HT1080 (cell line): ENCODE measurements at places on chromosomes 11 and 22.

GRCh38 chr22:43883012-43883661 lies 8.7 kb downstream of the PNPLA5 start:
- DNase-seq, result peak; percentile 83

DNA sequence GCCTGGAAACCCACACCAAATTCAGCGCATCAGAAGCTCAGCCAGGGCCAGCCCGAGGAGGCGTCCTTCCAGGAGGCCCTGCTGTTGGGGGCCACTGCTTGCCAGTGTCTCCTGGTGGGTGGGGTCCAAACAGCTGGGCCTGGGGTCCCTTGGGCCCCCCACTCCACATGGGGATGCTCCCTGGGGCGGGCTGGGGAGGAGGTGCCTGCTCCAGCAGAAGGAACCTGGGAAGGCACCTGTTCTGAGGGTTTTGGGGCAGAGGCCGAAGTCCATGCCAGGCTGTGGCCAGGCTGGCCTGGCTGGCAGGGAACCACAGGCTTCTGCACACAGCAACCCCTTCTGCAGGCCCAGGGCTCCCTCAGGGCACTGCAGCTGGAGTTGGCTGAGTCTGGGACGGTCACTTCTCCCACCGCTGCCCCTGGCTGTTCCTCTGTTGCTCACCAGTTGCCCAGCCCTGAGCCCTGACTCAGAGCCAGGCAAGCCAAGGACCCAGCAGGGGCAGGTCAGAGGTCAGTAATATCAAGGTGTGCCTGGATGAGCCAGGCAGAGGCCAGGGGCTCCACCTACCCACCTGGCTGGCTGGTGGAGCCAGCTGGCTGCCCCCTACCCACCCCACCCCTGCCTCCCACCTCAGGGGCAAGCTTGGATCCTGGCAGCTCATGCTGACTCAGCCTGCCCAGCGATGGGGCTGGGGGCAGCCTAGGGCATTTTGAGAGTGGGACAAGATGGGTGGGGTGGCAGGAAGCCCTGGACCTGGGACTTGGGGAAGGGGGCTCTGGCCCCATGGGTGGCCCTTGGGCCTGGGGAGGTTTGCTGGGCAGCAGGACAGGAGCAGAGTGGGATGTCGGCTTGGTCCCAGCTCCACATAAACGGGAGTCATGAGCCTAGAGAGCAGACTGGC lies 12.0 kb upstream of the PHLDA2 start:
- DNase-seq, result peak; percentile 50

- no peak for DNase-seq
Measured at GRCh38 chr11:129281471-129282415, 89.6 kb upstream of the ARHGAP32 start.

DNA sequence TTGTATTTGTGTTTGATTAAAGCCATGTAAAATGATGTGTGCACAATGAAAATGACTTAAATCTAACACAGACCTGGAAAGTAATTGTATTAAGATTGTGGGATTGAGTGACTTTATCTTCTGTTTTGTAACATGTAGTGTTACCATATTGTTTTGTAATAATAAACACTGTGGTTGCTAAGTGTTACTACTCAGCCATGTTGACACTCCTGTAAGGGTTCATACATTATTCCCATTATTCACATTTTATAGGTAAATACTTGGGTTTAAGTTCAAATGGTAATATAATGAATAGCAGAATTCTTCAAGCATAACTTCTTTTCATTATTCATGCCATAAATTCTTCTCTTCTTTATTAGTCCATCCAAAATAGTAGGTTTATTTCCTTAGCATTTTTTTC lies 69.0 kb downstream of the ZC3H12C start:
- DNase-seq, result no peak

DNA sequence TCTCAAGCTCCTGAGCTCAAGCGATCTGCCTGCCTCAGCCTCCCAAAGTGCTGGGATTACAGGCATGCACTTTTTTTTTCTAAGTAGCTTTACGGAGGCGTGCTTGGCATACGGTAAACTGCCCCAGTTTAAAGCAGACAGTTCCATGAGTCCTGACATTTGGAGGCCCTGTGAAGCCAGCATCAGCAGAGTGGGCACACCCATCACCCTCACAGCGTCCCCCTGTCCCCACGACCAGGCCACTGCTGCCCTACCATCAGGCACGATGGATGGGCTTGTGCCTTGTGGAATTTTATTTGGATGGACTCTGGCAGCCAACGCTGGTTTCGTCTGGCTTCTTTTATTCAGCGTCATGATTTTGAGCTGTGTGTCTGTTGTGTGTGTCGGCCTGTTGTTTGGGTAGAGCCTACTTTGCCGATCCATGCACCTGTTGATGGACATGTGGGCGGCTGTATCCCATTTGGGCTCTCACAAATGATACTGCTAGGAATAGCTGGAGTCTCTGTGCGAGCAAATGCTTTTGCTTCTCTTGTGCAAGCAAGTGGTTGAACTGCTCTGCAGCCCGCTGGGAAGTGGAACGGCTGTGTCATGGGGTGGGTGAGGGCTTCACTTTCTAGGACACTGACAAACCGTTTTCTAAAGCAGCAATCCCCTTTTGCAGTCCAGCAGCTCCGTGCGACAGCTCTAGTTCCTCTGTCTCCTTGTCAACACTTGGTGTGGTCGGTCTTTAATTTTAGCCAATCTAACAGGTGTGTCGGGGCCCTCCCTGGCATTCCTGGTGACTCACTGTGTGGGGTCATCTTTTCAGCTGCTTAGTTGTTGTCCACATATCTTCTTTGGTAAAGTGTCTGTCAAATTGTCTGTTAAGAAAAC lies 23.8 kb downstream of the KCNQ1 start:
- no peak for DNase-seq

- DNase-seq, result no peak
Measured at GRCh38 chr11:128483211-128483788, 104.1 kb downstream of the ETS1 start.

DNA sequence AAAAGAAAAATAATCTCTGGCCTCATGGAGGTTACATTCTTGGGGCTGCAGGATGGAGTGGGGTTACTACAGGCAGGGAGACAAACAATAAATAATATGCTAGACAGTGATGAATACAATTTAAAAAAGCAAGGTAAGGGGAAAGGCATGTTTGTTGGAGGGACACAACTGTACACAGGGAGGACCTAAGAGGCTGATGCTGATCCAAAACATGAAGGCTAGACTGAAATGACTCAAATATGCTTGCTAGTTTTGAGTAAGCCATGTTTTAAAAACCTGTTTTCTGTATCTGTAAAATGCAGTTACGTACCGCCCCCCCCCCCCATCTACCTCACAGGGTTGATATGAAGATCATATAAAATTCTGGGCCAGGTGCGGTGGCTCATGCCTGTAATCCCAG lies 44.0 kb downstream of the EIF4ENIF1 start:
- DNase-seq, result no peak

DNA sequence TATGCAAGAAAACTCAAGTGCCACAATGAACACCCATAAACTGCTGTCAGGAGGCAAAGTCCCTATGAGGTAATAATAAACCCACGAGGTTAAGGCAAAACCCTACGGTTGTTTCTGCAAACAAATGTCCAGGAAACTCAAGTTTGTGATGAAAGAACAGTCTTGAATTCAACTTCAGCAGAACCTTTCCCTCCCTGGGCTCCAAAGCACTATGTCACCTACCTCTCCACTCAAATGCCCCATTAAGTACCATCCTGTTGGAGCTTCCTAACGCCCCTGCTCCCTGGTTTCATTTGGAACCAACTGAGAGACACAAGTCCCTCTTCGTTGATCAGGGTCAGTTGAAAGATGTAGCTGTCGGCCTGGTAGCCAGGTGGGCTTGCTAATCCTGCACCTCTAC lies 2.6 kb upstream of the C11orf91 start:
- DNase-seq, result no peak

DNA sequence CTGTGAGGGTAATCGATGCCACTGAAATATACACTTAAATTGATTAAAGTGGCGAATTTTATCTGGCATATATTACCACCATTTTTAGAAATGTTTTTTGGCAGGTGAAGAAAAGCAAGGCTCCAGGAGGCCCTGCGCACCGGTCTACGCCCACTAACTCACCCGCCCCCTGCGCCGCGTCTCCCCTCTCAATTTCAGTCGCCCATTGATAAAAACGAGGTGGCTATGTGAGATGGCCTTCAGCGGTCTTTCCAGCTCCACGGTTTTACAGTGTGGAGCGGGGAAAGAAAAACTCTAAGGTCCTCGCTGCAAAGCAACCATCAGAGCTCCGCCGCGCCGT lies 602 bp upstream of the AQP11 start:
- no peak for DNase-seq

DNA sequence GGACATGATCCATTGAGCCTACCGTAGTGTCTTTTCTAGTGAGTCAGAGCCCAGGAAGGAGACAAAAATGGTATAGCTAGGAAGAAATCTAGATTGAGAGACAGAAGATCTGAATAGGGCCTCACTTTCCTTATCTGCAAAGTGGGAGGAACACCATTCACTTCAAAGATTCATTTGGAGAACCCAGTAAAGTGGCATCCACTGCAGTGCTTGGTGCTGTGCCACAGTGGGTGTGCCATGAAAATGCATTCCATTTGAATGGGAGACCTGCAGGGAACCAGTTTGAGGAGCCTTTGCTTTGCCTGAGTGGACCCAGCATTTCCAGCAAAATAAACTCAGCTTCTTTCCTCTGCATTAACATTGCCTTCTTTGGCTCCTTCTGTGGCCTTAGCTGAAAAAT lies 470.5 kb upstream of the CADM1 start:
- no peak for DNase-seq

- no peak for DNase-seq
Measured at GRCh38 chr11:44966694-44967093, 16.0 kb upstream of the TP53I11 start.

- no peak for DNase-seq
Measured at GRCh38 chr22:23828800-23829680, 9.8 kb downstream of the DERL3 start.

GRCh38 chr11:76824980-76825725 lies 35.6 kb upstream of the ACER3 start:
- DNase-seq, result peak; percentile 17

- DNase-seq, result peak; percentile 25
Measured at GRCh38 chr22:45781966-45782365, 110.3 kb downstream of the ATXN10 start.

GRCh38 chr11:128802358-128802981 lies 64.6 kb downstream of the KCNJ1 start:
- peak; percentile 48 for DNase-seq

DNA sequence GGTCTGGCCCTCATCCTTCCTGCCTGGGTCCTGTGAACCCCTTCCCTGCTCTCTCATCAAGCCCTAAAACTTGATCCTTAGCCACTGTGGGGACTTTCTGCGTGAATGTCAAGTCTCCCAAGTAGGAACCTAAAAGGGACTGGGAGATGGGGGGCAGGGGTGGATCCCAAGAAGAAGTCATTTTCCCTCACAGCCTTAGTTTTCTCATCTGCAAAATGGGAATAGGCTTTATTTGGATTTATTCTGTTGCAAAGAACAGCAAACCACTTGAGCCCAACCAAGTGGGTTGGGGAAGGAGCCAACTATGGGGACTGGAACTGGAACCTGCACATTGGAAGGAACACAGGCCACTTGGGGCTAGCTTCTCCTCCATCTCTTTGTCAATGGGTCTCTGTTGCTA lies 36.8 kb downstream of the NEU3 start:
- no peak for DNase-seq

GRCh38 chr22:44154436-44154942 lies 26.2 kb upstream of the PARVG start:
- DNase-seq, result no peak

GRCh38 chr11:81039916-81040524 lies 1599.2 kb upstream of the TENM4 start:
- no peak for DNase-seq

DNA sequence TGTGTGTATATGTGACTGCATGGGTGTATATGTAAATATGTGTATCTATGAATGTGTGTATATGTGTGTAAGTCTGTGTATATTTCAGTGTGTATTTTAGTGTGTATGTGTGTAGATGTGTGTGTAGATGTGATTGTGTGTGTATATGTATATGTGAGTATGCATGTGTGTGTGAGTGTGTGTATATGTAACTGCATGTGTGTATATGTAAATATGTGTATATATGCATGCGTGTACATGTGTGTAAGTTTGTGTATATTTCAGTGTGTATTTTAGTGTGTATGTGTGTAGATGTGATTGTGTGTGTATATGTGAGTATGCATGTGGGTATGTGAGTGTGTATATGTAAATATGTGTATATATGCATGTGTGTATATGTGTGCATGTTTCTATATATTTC lies 169.9 kb downstream of the MN1 start:
- DNase-seq, result no peak

DNA sequence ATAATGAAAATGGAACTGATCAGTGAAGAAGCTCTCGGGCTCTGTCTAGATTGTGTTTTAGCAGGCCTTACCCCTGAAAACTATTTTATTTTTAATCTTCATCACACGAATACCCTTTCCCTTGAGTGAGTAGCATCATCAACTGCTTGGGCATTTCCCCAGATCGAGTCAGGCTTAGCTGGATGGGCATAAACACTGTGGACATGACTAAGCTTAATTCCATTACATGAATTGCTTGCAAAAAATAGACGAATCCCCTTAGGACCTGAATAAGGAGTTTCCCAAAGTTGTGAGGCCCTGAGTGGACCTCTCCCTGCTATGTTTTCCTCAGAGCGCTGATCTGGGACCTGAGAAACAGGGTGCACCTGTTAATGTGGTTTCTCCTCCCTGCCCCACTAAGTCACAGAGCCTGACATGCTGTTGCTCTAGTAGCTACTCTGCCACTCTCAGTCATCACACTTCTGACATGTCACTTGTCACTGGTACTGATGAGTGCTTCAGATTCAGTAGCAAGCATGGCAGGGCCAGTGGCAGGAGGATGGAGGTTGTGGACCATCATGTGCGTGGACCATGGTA lies 53.5 kb downstream of the ENDOD1 start:
- DNase-seq, result no peak

DNA sequence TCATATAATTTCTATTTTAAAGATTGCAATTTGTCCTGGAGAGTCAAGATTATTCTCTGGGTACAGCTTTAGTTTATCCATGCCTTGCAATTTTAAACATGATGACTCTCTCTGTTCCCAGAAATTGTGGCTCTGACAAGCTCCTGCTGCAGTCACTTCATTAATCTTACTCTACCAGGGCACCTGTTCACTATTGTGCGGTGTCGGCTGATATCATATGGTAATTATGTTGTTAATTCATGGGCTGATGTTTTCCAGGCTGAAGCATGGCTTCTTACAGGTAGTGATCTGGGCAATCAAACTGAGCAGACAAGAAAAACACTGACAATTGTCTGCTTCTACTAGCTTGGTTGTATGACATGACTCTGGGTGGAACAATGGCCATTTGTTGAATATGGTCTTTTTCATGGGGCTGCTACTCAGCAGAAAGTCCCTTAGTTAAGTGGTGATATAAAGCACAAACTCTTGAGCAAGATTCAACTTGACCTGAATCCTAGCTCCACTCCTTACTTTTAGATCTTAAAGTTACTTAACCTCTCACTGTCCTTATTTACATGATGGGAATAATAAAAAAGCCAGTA lies 230.7 kb downstream of the FAT3 start:
- DNase-seq, result no peak

GRCh38 chr11:64384028-64384737 lies 25.2 kb downstream of the RPS6KA4 start:
- no peak for DNase-seq

GRCh38 chr22:38038426-38038825 lies 18.8 kb upstream of the PICK1 start:
- DNase-seq, result no peak
